ENCODE measurements at places on chromosomes 2 and 18.

- DNase-seq, result no peak
These were observed 75.3 kb downstream of the GORASP2 start for GRCh38 chr2:171004363-171004762.

DNA sequence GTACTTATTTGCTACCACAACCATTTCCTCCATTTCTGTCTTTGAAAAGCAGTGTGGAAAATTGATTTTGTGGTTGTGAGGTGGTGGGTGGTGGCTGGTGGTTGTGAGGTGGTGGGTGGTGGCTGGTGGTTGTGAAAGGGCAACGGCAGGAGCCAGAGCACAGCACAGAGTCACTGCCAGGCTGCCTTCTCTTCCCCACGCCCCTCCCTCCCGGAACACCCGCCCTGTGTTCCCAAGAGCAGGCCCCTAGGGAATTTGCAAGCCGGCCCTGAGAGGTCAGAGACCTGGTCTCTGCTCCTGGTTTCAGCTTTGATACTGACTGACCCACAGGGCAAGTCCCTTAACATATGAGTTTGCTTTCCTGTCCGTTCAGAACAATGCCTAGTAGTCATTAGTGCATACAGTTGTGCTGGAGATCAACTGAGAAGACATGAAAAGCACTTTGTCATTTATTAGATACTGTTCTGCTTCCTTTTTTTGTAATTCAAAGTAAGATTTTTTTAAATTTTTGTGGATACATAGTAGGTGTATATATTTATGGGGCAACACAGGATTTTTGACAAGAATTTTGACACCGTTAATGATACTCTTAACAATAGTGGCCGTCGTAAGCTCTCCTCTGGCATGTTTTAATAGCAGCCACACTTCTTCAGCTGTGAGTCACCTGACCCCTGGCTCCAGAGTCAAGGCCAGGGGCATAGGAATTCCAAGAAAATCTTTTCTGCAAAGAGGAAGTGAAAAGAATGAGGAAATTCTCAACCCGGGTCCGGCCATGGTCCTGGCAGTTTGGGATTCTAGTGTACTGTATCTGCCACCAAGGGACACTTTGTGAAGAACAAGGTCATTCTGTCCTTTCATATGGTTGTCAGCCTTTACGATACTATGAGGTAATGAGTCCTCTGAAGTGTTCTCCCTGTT lies 53.2 kb downstream of the ITGA6 start:
- no peak for DNase-seq

GRCh38 chr2:58906081-58906645 lies 665.0 kb upstream of the FANCL start:
- DNase-seq, result peak; percentile 93

DNA sequence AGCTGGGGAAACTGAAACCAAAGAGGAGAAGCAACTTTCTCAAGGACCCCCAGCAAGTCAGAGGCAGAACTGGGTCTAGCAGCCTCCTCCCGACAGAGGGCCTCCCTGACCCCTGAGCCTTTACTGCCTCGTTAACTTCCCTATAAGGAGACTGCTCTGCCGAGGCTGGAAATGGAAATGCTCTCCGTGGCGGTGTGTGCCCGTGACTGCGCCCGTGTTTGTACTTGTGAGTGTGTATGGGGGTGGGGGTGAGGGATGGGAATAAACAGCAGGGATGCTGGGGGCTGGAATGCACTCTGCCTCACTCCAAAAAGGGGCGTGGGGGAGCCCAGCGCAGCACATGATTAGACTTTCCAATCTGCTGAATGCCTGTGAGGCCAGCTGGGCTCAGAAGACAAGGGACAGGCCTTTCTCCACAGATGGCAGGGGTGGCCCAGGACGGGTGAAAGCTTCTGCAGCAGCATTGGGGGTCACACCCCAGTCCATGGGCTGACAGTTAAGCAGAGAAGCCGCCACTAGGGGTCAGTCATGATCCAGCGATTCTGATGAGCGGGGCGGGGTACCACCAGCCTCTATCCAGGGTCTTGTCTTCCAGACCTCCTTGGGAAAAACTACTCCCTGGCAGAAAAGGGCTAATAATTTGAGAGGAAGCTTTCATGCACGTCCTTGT lies 26.8 kb downstream of the MPHOSPH10 start:
- peak; percentile 11 for DNase-seq

- no peak for DNase-seq
These were observed 20.5 kb upstream of the MYCN start for GRCh38 chr2:15919716-15920434.

Measured in NCI-H748 treated with DMSO at 0.1 percent for 48 hours (cell line).